ENCODE measurements at places on chromosomes 1 and 21.

DNA sequence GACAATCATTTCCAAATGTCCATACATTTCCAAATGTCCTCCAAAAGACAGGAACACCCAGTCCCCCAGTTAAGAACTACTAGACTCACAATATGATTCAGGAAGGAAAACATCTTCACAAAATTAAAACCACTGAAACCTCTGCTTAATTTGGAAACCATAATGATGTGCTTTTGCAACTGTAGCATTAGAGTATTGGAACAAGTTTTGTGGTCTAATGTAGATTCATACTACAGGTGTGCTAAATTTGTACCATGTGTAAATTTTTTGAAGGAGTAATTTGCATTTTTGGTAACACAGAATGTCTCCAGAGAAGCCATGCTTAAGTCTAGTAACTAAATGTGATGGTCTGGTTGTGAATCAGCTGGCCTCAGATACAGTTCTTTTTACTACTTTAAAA is 129.6 kb downstream of the DPYD start:
- peak overlapping the region; percentile 4 for H3K4me3 ChIP-seq
- H3K27ac ChIP-seq = no peak overlapping the region
- H3K36me3 ChIP-seq = no peaks in the 10 kb centered on the region
- H3K4me1 ChIP-seq = peaks cover 24% of the 10 kb centered on the region
- no peak for DNase-seq

GRCh38 chr1:205934788-205935187 is 8.5 kb downstream of the SLC26A9 start:
- H3K36me3 ChIP-seq = no peaks in the 10 kb centered on the region
- H3K4me3 ChIP-seq = no peak overlapping the region
- peaks cover 55% of the 10 kb centered on the region for H3K27me3 ChIP-seq
- DNase-seq = no peak

- no peak for DNase-seq
- peaks cover 5% of the 10 kb centered on the region for H3K4me1 ChIP-seq
- H3K4me3 ChIP-seq = no peak overlapping the region
- no peak overlapping the region for H3K27ac ChIP-seq
- peaks cover 53% of the 10 kb centered on the region for H3K27me3 ChIP-seq
- no peaks in the 10 kb centered on the region for H3K36me3 ChIP-seq
Observed at GRCh38 chr1:115826628-115827027, 14.3 kb downstream of the NHLH2 start.

DNA sequence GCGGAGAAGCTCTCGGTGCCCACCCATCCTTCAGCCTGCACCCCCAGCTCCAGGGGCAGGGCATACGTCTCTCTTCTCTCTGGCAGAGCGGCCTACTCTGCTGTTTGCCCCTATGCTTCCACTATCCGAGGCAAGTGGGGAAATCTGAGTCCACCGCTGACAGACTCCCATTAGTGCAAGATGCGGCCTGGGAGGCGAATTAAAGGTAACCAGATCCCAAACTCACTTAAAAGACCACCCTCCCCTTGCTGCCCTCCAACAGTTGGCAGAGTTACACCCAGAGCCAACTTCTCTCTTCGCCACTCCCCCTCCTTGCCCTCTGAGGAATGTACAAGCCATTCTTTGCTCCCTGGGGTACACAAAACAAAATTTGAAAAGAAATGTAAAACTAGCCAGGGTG is 6.4 kb downstream of the FOXD3 start:
- H3K27ac ChIP-seq = no peak overlapping the region
- no peak for DNase-seq
